Endothelial cell of umbilical vein (primary cell): ENCODE measurements at places on chromosomes 1 and 21. TPM values are rescaled to one million over a fixed set of nuclear protein-coding genes. Genes with fewer than 3 reads are reported as not detected.

GRCh38 chr21:27802816-27803475 is 836.1 kb upstream of the ADAMTS5 start:
- no peak overlapping the region for H3K4me3 ChIP-seq
- no peaks in the 10 kb centered on the region for H3K36me3 ChIP-seq
- H3K27ac ChIP-seq: no peak overlapping the region
- DNase-seq: peak; percentile 39

DNA sequence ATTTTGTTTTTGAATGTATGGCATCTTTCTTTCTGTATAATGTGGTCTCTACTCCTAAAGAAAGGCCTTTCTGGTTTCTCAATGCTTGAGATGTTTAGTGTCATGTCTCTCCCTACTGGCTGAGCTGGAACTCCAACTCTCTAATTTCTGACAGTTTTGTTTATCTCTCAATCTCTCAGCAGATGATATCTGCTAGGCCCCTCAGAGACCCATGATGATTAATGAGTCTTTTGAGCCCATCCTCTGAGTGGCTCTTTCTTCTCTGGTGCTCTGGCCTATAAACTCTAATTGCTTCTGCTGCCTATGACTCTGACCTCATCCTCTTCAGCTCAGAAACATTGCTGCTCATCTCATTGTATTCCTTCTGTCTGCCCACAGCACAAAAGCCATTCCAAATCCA is 46.6 kb downstream of the CRB1 start:
- no peak for DNase-seq
- H3K27ac ChIP-seq: no peak overlapping the region
- H3K27me3 ChIP-seq: no peaks in the 10 kb centered on the region
- H3K4me3 ChIP-seq: no peak overlapping the region
- no peaks in the 10 kb centered on the region for H3K4me1 ChIP-seq
- no peaks in the 10 kb centered on the region for H3K36me3 ChIP-seq

DNA sequence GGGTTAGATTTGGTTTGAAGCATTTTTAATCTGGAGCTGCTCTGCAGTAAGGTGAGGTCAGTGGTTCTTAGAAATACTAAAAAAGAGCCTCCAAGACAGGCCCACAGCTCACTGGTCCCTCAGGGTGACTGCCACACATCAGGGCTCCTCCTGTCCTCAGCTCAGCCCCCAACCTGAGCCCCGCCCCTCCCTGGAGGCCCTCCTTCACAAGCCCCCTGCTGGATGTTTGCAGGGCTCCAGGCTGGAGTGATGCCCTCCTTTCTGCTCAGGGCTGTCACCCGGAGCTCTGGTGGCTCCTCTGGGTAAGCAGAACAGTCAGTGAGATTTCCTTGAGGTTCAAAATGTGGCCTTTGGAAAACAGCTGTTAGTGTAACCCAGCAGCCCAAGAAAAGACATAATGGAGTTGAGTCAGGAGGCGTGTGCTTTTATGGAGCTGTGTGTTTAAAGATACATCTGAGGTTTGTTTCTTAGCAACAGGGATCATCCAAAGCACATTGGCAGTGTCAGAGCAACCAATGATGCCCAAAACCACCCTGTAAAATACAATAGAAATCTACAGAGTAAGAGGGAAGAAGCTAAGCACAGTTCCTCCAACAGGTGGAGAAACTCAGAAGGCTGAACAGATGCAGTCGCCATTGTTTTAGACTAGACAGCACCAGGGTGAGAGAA is 21.4 kb downstream of the STUM start:
- H3K4me1 ChIP-seq: no peaks in the 10 kb centered on the region
- DNase-seq: no peak
- H3K36me3 ChIP-seq: no peaks in the 10 kb centered on the region
- no peak overlapping the region for H3K4me3 ChIP-seq

DNA sequence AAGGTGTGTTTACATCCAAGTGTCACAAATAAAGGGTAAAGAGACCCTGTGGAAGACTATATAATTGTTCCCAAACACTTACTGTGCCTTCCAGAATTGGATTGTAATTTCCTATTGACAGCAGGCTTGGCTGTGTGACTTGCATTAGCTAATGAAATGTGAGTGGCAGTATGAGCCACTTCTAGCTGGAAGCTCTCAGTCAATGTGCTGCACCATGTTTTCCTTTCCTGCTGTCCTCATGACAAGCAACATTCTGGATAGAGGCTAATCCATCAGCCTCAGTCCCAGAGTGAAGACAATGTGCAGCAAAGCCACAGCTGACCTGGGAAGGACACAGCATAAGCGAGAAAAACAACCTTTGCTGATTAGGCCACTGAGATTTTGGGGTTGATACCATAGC is 5.9 kb upstream of the FOXJ3 start:
- no peak for DNase-seq
- peaks cover 3% of the 10 kb centered on the region for H3K4me1 ChIP-seq
- H3K36me3 ChIP-seq: no peaks in the 10 kb centered on the region
- H3K27me3 ChIP-seq: no peaks in the 10 kb centered on the region
- no peak overlapping the region for H3K27ac ChIP-seq

DNA sequence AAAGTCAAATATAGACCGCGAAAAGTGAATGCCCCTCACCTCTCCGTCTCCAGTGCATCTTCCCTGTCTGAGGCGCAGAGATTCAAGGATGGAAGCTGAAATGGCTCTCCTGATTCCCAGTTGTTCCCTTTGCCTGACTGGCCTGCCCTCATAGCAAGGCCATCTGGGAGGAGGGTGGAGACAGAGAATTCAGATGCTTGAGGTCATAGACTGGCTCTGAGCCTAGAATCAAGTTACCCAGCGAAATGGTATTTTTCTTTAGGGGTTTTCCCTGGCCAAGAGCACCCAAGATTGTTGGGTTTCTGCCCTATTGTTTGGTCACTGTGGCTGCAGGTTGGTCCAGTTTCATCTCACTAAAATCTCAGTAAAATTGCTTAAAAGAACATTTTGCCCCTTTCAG is 7.2 kb downstream of the METTL13 start:
- no peak overlapping the region for H3K4me3 ChIP-seq
- H3K27me3 ChIP-seq: no peaks in the 10 kb centered on the region
- no peak overlapping the region for H3K27ac ChIP-seq
- H3K36me3 ChIP-seq: peaks cover 27% of the 10 kb centered on the region
- H3K4me1 ChIP-seq: peaks cover 1% of the 10 kb centered on the region

GRCh38 chr1:166843769-166844596 is 4.7 kb downstream of the POGK start:
- H3K4me1 ChIP-seq: peaks cover 14% of the 10 kb centered on the region
- no peak overlapping the region for H3K4me3 ChIP-seq
- H3K36me3 ChIP-seq: peaks cover 50% of the 10 kb centered on the region
- H3K27me3 ChIP-seq: no peaks in the 10 kb centered on the region
- peak; percentile 19 for DNase-seq

DDAH1 gene
- 37.4 and 44.0 TPM in 2 replicates for polyA plus RNA-seq

- peaks cover 24% of the 10 kb centered on the region for H3K36me3 ChIP-seq
- no peaks in the 10 kb centered on the region for H3K27me3 ChIP-seq
- no peak overlapping the region for H3K27ac ChIP-seq
- DNase-seq: no peak
Measured at GRCh38 chr1:153768316-153769181, 6.7 kb upstream of the SLC27A3 start.

DNA sequence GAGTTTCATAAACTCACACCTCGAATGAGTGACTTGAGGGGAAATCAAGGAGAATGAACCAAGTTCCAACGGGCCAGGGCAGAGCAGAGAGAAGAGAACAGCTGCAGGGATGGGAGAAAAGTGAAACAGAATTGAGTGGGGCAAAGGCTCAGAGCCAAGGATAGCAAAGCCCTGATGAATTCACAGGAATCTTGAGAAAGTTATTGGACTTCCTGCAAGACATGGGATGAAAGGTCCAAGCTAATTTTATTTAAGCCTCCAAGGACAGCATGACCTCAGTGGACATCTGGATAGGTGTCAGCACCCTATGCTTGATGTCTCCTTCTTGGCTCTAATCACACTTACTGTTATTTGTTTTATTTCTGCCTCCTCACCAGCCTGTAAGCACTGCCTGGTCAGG is 43.0 kb upstream of the RAVER2 start:
- no peak overlapping the region for H3K4me3 ChIP-seq
- H3K27me3 ChIP-seq: no peaks in the 10 kb centered on the region
- DNase-seq: no peak
- H3K27ac ChIP-seq: no peak overlapping the region
- no peaks in the 10 kb centered on the region for H3K36me3 ChIP-seq
- no peaks in the 10 kb centered on the region for H3K4me1 ChIP-seq

GRCh38 chr1:88504601-88505000 is 179.5 kb upstream of the PKN2 start:
- no peak for DNase-seq
- no peak overlapping the region for H3K4me3 ChIP-seq
- no peak overlapping the region for H3K27ac ChIP-seq
- no peaks in the 10 kb centered on the region for H3K27me3 ChIP-seq

- H3K4me1 ChIP-seq: no peaks in the 10 kb centered on the region
- H3K27ac ChIP-seq: no peak overlapping the region
- no peaks in the 10 kb centered on the region for H3K36me3 ChIP-seq
- DNase-seq: no peak
- H3K4me3 ChIP-seq: no peak overlapping the region
- peaks cover 4% of the 10 kb centered on the region for H3K27me3 ChIP-seq
Measured at GRCh38 chr1:201229095-201229494, 38.5 kb downstream of the IGFN1 start.

DNA sequence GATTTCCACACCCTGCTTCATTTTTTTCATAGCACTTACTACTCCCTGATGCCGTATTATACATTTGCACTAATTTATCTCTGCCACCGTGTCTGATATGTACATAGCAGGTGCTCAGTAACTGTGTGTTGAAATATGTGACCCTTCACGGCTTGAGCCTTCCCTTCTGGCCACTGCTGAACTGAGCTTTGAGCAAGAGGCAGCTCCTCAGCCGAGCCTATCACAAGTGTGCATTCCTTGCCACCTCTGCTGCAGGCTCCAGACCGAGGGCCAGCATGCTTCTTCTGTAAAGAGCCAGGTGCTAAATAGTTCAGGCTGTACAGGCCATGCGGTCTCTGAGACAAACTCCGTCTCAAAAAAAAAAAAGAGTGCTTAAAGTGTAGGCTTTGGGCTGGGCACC is 22.6 kb downstream of the PLEKHM2 start:
- H3K4me1 ChIP-seq: no peaks in the 10 kb centered on the region
- H3K27me3 ChIP-seq: no peaks in the 10 kb centered on the region
- DNase-seq: no peak
- no peak overlapping the region for H3K4me3 ChIP-seq
- H3K36me3 ChIP-seq: peaks cover 4% of the 10 kb centered on the region

DNA sequence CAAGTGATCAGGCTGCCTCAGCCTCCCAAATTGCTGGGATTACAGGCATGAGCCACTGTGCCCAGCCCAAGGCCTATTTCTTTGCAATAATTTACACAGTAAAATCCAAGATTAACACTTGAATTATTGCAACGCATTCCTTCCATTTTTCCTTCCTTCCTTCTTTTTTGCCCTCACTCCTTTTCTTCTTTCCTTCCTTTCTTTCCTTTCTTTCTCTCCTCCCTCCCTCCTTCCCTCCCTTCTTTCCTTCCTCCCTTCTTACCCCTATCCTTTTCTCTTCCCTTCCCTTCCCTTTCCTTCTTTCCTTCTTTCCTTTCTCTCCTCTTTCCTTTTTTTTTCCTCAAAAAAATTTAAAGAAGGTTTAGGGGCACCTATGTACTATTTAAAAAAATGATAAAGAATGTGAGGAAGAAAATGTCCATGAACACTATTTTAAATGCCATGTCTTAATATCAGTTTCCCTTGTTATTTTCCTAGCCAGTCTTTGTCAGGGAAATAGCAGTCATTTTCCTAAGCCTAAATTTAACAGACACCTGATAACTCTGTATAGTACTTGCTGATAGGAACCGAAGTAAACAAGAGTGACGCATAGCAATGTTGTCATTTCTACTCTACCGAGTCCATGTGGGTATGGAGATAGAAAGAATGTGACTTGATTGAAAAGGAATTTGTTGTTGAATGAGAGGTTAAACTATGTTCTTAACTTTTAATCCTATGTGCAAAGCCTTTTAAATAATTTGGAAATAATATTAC is 79.8 kb upstream of the HMCN1 start:
- H3K27me3 ChIP-seq: no peaks in the 10 kb centered on the region
- H3K27ac ChIP-seq: no peak overlapping the region
- H3K36me3 ChIP-seq: no peaks in the 10 kb centered on the region
- DNase-seq: peak; percentile 21
- H3K4me3 ChIP-seq: no peak overlapping the region

TRPM2 gene
- polyA plus RNA-seq: 0.02 TPM in 1 of 2 replicates, not detected in the other

DMRTA2 gene
- not detected in 2 replicates for polyA plus RNA-seq

DNA sequence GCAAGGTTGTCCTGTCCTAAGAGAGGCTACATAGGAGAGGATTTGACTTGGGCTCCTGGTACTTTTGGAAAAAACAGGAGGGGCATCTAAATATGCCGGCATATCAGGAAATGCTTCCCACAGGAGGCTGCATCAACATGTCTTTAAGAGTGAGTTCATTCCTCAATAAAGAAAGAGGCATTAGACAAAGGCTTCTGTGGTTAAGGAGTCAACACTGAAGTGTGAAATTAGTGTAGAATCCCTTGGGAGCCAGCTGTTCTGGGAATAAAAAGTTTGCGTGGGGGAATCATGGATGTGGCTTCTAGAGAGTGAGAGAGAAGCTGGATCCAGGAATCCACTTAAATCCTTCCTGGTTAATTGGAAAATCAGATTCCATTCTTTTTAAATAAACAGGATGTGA is 69.5 kb downstream of the DNM3 start:
- H3K36me3 ChIP-seq: no peaks in the 10 kb centered on the region
- no peak overlapping the region for H3K27ac ChIP-seq
- H3K4me1 ChIP-seq: peaks cover 11% of the 10 kb centered on the region
- no peak for DNase-seq
- no peak overlapping the region for H3K4me3 ChIP-seq
- no peaks in the 10 kb centered on the region for H3K27me3 ChIP-seq

DNA sequence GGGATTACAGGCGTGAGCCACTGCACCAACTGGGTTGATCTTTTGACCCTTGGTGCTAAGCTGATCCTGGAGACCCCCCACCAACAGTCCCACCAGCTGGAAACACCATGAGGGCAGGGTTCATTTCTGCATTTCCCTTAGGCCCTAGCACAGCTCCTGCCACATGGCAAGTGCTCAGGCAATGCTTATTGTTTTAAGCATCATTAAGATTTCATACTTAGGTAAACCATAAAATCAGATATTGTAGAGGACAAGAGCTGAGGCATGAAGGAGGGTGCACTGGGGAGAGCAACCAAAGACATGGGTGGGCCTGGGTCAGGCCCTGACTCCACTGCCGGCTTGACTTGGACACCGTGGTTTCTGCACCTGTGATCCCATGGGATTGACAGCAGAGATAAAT is 17.7 kb downstream of the CHIT1 start:
- H3K36me3 ChIP-seq: no peaks in the 10 kb centered on the region
- peaks cover 8% of the 10 kb centered on the region for H3K27me3 ChIP-seq
- H3K4me1 ChIP-seq: no peaks in the 10 kb centered on the region
- no peak overlapping the region for H3K27ac ChIP-seq
- no peak for DNase-seq

- no peak for DNase-seq
- no peaks in the 10 kb centered on the region for H3K27me3 ChIP-seq
- H3K4me1 ChIP-seq: no peaks in the 10 kb centered on the region
- no peak overlapping the region for H3K27ac ChIP-seq
Measured at GRCh38 chr1:179545321-179545720, 30.4 kb downstream of the NPHS2 start.

DNA sequence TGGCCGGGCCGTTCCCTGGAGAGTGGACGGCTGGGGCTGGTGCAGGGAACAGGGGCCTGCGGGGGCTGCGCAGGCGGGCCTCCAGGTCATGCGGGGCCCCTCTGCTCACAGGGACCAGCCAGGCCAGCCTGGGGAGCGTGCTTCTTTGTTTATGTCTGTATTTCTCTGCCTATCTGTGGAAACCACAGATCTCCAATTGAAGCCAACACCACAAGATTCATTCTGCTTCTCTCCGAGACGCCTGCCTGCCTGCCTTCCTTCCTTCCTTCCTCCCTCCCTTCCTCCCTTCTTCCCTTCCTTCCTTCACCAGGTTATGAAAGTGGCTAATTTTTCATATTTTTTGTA is 39.9 kb upstream of the HMGN1 start:
- no peak overlapping the region for H3K27ac ChIP-seq
- no peak for DNase-seq
- no peak overlapping the region for H3K4me3 ChIP-seq
- peaks cover 13% of the 10 kb centered on the region for H3K36me3 ChIP-seq
